Naive thymus-derived CD8-positive, alpha-beta T cell (primary cell): ENCODE measurements at places on chromosomes 11 and 22. TPM values are rescaled to one million over a fixed set of nuclear protein-coding genes. Genes with fewer than 3 reads are reported as not detected.

DNA sequence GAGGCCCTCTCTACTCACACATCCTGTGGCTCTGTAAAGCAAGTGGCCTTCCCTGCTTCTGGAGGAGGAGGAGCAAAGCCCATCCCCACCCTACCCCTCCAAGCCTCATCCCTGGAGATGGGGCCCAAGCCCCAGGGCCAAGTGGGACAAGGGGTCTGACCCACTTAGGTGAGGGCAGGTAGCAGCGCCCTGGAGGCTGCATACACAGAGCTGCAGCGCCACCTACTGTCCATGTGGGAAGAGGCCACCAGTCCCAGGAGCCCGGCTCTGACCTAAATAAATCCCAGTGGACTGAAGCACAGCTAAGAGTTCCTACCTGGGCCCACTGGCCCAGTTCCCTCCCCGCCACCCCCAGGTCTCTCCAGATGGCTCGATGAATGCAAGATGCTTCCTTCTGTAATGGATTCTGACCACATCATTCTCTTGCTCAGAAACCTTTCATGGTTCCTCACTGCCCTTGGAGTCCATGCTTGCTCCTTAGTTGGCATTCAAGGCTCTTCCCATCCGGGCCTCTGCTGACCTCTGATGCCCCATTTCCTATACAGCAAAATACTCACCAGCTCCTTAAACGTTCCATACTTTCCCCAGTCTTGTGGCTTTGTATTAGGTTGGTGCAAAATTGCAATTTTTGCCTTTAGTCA is 62.1 kb downstream of the THAP12 start:
- no peak overlapping the region for H3K27ac ChIP-seq
- no peaks in the 10 kb centered on the region for H3K36me3 ChIP-seq
- no peaks in the 10 kb centered on the region for H3K4me1 ChIP-seq
- H3K27me3 ChIP-seq = peaks cover 28% of the 10 kb centered on the region
- H3K4me3 ChIP-seq = no peak overlapping the region

- peaks cover 20% of the 10 kb centered on the region for H3K4me1 ChIP-seq
- peak overlapping the region; percentile 21 for H3K27ac ChIP-seq
- no peak for DNase-seq
These were observed 76.0 kb upstream of the MTMR2 start for GRCh38 chr11:95999711-96000406.

ADAMTS8 gene
- polyA plus RNA-seq = not detected

GRCh38 chr11:66332371-66333219 is 3.6 kb downstream of the RIN1 start:
- peak overlapping the region; percentile 62 for H3K27ac ChIP-seq
- H3K27me3 ChIP-seq = no peaks in the 10 kb centered on the region
- H3K4me3 ChIP-seq = no peak overlapping the region
- no peaks in the 10 kb centered on the region for H3K36me3 ChIP-seq
- H3K4me1 ChIP-seq = peaks cover 35% of the 10 kb centered on the region
- DNase-seq = no peak

DNA sequence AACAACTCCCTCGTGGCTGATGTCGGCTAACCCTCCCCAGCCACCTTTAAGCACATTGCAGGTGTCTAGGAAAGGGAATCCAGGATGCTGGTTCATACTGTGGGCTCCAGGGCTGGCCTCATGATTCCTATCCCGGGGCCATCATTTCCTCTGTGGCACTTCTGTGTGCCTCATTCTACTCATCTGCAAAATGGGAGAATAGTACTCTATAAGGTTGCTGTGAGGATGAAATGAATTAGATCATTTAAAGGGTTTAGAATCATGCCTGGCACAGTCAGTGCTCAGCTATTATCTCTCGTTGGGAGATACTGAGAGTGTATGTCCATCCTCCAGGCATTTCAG is 4.3 kb upstream of the FADS3 start:
- H3K27me3 ChIP-seq = no peaks in the 10 kb centered on the region
- peaks cover 15% of the 10 kb centered on the region for H3K4me1 ChIP-seq
- H3K4me3 ChIP-seq = no peak overlapping the region
- DNase-seq = no peak
- H3K27ac ChIP-seq = no peak overlapping the region

DNA sequence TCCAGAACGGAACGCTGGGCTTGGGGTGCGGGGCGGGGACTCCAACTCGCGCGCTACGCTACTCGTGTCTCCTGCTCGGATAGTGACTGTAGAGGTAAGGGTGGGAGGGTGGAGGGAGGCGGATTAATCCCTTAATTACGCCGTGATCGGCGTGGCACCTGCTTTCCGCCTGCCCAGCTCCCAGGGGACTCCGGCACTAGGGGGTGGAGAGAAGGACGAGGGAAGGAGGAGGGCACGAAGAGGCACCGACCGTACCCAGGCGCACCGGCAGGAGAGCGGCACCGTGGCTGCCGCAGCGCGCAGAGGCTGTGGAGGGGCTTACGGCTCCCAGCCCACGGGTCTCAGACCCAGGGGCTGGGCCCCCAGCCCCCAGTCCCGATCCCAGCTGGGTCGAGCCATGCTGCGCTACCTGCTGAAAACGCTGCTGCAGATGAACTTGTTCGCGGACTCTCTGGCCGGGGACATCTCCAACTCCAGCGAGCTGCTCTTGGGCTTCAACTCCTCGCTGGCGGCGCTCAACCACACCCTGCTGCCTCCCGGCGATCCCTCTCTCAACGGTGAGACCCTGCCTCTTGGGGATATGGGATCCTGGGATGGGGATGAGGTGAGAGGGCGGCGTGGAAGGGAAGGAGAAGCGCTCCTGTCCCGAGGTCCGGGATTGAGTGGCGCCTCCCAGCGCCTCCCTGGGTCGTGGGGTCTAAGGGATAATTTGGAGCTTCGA is at the start of gene ROBO3:
ROBO3 (plus strand) TSS at position 252 of the 721 bp plus-strand sequence; CDS start at position 398, 146 bp downstream.
- peaks cover 49% of the 10 kb centered on the region for H3K4me1 ChIP-seq
- H3K4me3 ChIP-seq = peak within 1 kb of the TSS; percentile 46
- no peak for DNase-seq
- no peak within 1 kb of the TSS for H3K27ac ChIP-seq
- H3K27me3 ChIP-seq = peaks cover 86% of the 10 kb centered on the region

SLC5A1 gene
- not detected for polyA plus RNA-seq

DNA sequence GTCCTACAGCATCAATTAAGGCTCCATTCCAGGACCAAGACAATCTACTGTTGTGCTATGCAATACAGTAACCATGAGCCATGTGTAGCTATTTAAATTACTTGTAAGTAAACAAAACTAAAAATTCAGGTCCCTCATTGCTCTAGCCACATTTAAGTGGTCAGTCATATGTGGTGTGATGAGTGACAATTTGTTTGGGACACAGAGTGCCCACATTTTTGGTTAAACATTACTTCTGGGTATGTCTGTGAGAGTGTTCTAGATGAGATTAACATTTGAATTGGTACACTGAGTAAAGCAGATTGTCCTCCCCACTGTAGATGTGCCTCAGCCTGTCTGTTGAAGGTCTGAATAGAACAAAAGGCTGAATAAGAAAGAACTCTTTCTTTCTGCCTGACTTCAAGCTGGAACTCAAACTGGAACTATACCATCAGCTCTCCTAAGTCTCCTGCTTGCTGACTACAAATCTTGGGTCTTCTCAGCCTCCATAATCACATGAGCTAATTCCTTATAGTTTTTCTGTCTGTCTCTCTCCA is 15.8 kb downstream of the KBTBD3 start:
- no peak overlapping the region for H3K27ac ChIP-seq
- peaks cover 9% of the 10 kb centered on the region for H3K4me1 ChIP-seq
- no peak overlapping the region for H3K4me3 ChIP-seq
- no peaks in the 10 kb centered on the region for H3K27me3 ChIP-seq
- no peak for DNase-seq
- H3K36me3 ChIP-seq = peaks cover 27% of the 10 kb centered on the region

OR52I1 gene
- not detected for polyA plus RNA-seq

DNA sequence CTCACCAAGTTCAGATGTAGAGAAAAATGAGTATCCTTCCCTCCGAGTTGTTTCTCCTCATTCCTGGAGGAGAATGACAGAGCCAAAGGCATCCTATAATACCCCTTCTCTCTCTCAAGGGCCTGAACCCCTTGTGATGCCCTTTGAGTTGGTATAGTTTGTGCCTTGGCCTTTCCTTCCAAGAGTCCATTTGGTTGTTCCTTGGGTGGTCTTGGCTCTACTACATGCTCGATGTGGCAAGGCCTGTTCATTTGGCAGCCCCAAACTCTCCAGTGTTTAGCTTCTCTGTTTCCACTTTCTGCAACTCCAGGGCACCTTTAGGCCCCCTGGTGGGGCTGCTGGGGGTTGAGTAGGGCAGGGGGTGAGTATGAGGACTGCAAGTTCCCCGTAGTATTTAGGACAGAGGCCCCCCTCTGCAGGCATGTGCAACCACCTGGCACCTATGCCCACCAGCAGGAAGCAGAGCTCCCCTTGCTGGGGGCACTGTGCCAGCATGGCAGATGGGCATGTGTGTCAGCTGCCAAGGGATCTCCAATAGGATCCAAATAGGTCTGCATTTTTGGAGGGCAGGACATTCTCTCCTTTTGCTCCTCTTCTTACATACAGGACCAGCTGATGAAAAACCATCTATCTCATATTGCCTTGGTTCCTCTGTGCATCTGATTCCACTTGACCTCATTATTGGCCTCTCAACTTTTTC is 217.2 kb upstream of the CADM1 start:
- H3K4me1 ChIP-seq = no peaks in the 10 kb centered on the region
- peaks cover 9% of the 10 kb centered on the region for H3K27me3 ChIP-seq
- DNase-seq = no peak

C22orf31 gene
- polyA plus RNA-seq = not detected

DNA sequence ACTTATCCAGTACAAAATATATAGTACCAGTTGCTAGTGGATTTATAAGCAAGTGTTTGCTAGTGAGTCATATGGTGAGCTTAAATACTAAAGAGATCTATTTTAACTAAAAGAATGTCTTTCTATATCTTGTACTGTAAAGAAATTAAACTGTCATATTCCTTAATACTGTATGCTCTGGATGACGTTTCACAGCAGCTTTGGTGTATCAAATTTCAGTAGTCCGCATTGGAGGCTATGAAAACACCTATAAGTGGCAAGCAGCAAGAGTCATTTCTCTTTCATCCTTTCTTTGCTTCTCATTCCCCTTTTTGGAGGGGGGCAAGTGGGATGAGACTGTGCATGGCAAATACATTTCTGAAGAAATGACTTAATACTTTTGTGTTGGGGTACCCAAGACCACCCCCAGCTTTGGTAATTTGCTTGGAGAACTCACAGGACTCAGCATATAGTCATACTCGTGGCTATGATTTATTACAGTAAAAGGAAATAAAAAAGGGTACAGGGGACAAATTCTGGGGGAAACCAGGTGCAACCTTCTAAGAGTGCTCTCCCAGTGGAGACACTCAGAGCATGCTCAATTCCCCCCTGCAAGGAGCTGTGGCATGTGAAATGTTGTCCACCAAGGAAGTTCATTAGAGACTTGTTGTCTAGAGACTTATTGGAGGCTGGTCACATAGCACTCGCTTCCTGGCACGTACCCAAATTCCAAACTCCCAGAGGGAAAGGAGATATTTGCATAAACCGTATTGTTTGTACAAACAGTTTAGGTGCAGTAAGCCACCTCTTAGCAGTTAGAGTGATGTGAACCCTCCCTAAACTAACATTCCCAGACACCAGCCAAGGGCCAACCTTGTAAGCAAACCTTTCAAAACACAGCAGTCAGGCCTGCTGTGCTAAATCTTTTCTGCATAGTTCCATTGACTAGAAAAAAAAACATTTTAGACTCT is 210.8 kb downstream of the PGR start:
- DNase-seq = no peak
- H3K27ac ChIP-seq = no peak overlapping the region
- H3K4me1 ChIP-seq = no peaks in the 10 kb centered on the region
- H3K4me3 ChIP-seq = no peak overlapping the region

FAM83F gene
- polyA plus RNA-seq = 0.02 TPM

- H3K36me3 ChIP-seq = peaks cover 11% of the 10 kb centered on the region
- H3K4me3 ChIP-seq = no peak overlapping the region
- H3K27me3 ChIP-seq = no peaks in the 10 kb centered on the region
- no peak overlapping the region for H3K27ac ChIP-seq
- DNase-seq = no peak
- H3K4me1 ChIP-seq = peaks cover 19% of the 10 kb centered on the region
These were observed 4.8 kb downstream of the KIAA0930 start for GRCh38 chr22:45235851-45236342.

- DNase-seq = peak; percentile 76
- peak overlapping the region; percentile 88 for H3K4me3 ChIP-seq
- no peaks in the 10 kb centered on the region for H3K36me3 ChIP-seq
- no peaks in the 10 kb centered on the region for H3K27me3 ChIP-seq
- H3K4me1 ChIP-seq = peaks cover 36% of the 10 kb centered on the region
These were observed 87.4 kb upstream of the ARHGAP32 start for GRCh38 chr11:129279326-129280026.

DNA sequence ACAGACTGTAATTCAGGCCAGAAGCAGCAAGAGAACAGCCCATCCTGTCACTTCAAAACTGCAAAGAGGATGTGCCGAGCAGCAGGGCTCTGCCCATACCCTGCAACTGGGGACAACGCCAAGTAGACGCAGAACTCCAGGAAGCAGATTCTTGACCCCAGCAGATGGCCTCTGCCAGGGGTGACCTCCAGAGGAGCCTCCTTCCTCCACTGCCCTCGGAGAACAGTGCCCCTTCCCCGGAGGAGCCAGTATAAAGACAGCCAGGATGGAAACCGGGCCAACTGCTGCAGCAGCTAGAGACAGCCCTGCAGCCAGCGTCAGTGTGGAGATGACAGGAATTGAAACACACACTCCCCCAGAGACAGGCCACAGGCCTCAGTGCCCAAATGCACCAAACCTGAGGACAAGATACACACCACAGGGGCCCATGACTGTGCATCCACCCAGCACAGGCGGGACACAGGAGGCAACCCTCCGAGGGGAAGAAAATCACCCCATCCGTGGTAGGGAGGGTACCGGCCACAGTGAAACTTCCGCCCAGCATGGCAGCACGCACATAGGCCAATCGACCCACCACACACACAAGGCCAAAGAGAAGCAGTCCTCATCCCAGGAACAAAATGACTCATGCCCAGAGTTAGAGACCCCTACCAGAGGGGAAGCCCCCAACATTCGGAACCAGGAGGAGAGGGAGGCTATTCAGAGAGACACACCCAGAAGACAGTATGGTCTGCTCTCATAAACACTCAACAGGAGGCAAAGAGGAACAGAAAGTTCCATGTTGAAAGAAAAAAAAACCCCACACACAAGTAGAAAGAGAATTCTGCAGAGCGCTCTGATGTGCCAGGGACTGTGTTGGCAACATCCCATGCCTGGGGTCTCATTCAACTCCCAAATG is 5.6 kb downstream of the AHNAK start:
- no peaks in the 10 kb centered on the region for H3K27me3 ChIP-seq
- H3K27ac ChIP-seq = peak overlapping the region; percentile 94
- DNase-seq = no peak
- H3K36me3 ChIP-seq = no peaks in the 10 kb centered on the region

GRCh38 chr22:24427500-24428164 is at the start of gene ADORA2A:
ADORA2A (plus strand) TSS chr22:24427599; CDS start chr22:24433405, 5,806 bp downstream.
- peaks cover 70% of the 10 kb centered on the region for H3K4me1 ChIP-seq
- peak; percentile 96 for DNase-seq
- H3K27ac ChIP-seq = peak within 1 kb of the TSS; percentile 97
- H3K36me3 ChIP-seq = no peaks in the 10 kb centered on the region
- no peaks in the 10 kb centered on the region for H3K27me3 ChIP-seq

- H3K36me3 ChIP-seq = no peaks in the 10 kb centered on the region
- H3K27ac ChIP-seq = peak overlapping the region; percentile 65
- peaks cover 27% of the 10 kb centered on the region for H3K4me1 ChIP-seq
These were observed 63.2 kb upstream of the ARFGAP3 start for GRCh38 chr22:42920101-42920820.

RHOD gene
- 0.17 TPM for polyA plus RNA-seq
